ENCODE measurements at places on chromosomes 6 and 20.

GRCh38 chr6:86471791-86472190, 465.5 kb upstream of the HTR1E start:
- DNase-seq, result no peak

DNA sequence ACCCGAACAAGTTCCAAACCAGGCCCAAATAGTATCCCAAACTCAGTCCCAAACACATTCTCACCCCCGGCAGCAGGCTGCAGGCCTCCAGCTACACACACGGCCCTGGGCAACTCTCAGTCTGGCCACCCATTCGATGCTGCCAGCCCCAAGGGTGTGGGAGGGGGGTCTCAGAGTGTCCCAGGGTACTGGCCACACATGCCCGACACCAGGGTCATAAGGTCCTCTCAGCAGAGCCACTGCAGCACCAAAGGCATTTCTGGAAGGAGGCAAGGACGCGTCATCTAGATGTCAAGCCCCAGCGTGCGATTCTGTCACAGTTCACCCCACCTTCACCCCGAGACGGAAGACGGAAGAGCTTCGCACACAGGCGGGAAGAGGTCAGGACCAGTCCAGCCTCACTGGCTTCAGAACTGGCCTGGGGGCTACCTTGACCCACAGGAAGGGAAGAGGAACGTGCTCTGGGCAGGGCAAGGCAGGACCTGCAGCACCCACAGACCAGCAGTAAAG, 9.5 kb downstream of the MYL9 start:
- no peak for DNase-seq

GRCh38 chr20:56171087-56172012, 77.2 kb upstream of the MC3R start:
- DNase-seq, result peak; percentile 20

- no peak for DNase-seq
These were observed 96.9 kb downstream of the NFATC2 start for GRCh38 chr20:51445591-51445990.

- no peak for DNase-seq
These were observed 1.4 kb upstream of the ENPP3 start for GRCh38 chr6:131635384-131636340.

DNA sequence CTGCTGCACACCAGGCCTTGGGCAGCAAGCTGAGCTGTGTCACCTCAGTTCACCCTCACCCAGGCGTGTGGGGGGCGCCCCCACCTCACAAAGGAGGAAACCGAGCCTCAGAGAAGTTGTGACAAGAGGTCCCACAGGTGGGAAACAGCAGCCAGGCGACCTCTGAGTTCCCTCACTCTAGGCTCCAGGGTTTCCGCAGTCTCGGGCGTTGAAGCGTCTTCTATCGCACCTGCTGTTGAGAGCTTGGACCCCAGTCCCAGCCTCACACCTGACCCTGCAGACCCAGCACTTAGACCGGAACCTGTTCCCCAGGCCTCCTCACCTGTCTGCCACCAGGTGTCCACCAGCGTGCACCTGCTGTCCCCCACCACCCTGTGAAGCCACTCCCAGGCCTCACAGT, 22.3 kb upstream of the APMAP start:
- DNase-seq, result no peak

DNA sequence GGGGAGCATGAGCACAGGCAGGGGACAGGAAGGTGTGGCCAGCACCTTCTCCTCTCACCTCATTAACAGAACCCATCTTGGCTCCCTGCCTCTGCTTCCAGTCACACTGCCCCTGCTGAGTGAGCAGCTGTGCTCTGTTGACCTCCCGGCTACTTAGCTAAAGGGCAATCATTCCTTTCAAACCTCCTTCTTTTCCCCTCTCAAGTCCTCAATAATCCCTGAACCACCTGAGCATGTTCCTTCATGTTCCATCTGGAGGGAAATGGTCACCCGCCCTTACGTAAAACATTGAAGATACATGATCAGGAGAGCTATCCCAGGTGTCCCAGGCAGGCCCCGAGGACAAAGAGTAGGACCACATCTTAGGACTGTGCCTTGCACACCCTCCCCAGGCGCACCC, 21.7 kb upstream of the MRPS10 start:
- no peak for DNase-seq

DNA sequence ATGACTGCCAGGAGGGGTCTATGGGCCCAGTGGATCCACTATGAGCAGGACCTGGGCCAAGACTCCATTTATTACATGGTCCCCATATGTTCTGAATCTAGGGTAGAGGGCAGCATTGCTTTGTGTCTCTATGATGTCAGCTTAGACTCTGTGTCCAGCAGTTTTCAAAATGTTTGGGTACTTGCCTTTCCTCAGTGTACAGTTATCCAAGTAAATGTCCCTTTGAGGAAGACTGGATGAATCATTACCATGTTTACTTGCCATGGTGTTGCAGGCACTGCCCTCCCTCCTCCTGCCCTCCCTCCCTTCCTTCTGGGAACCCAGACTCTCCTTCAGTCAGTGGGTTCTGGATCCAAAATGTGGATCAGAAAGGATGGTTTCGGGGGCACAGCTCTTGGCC, 108.6 kb downstream of the NRN1 start:
- no peak for DNase-seq

- DNase-seq, result no peak
These were observed 34.5 kb downstream of the FGD2 start for GRCh38 chr6:37039958-37040357.

DNA sequence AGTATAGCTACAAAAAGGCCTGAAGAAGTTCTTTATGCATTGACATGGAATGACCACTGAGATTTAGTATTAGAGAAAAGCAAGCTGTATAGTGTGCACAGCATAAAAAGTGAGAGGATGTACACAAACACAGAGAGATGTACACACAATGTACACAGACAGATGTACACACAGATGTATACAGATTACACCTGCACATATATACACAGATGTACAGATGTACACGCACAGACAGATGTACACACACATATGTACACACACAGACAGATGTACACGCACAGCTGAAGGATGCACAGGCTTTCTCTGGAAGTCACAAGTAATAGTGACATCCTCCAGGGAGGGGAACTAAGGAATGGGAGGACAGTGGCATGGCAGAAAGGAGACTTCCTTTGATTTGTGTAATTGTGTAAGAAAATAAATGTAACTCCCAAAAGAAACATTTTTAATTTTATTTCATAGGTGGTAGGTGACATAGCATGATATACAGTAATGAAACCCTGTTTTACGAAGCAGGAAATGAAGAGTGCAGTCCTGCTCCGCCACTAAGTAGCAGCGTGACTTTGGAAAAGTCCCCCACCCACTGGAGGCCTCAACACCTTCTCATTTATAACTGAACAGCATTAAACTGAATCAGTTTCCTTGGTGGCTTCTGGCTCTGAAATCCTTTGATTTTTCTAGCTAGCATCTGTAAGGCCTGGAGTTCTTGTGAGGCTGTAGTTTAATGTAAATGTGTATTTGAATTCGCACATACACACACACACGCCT, 14.1 kb downstream of the NFATC2 start:
- no peak for DNase-seq

GRCh38 chr6:154370545-154370944, 13.9 kb upstream of the IPCEF1 start:
- peak; percentile 34 for DNase-seq

- DNase-seq, result no peak
These were observed 297 bp downstream of the POM121L2 start for GRCh38 chr6:27311806-27312145.

DNA sequence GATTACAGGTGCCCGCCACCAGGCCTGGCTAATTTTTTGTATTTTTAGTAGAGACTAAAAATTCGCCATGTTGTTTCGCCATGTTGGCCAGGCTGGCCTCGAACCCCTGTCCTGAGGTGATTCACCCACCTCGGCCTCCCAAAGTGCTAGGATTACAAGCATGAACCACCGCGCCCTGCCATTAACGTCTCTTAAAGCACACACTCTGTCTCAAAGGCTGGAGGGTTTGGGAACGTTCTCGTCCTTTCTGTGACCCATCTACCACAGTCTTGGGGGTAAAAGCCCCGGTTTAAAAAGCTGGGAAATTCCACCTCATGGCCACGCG, 57.8 kb upstream of the ARID1B start:
- DNase-seq, result no peak

DNA sequence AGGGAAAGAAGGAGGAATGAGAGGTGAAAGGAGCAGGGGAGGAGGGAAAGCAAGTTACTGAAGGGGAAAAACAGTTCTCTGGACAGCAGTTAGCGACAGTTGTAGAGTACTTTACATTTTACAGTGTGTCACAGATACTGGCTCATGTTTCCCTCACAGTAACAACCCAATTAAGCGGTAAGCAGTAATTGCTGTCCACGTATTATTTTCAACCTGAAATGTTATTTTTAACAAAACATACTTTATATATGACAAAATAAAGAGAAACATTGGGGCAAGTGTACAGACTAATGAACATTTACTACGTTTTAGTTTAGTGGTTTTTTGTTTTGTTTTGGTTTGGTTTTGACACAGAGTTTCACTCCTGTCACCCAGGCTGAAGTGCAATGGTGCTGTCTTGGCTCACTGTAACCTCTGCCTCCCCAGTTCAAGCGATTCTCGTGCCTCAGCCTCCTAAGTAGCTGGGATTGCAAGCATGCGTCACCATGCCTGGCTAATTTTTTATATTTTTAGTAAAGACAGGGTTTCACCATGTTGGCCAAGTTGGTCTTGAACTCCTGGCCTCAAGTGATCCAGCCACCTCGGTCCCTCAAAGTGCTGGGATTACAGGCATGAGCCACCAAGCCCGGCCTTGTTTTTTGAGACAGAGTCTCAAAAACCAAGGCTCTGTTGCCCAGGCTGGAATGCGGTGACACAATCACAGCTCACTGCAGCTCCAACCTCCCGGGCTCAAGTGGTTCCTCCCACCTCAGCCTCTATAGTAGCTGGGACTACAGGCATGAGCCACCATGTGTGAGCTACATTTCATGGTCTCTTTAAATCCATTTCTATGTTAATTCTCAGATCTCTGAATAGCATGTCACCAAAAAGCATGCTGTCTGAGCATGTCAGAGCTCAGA, 22.6 kb upstream of the BTN3A2 start:
- DNase-seq, result no peak

DNA sequence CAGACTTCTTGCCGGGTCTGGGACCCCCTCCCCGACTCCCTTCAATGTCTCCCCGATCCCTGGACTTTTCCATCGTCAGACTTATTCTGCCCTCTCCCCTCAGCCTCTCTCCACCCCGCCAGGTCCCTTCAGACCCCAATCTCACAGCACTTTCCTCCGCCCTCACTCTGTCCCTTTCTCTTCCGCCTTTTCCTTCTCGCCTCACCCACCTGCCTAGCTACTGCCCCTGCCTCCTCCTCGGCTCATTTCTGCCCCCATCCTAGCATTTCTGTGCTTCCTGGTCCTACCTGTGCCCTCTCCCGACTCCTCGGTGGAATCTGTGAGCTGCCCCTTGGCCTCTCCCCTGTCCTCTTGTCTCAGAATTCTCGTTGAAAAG, 616 bp downstream of the CHMP4B start:
- no peak for DNase-seq

- no peak for DNase-seq
These were observed 191.4 kb downstream of the CENPW start for GRCh38 chr6:126531286-126531685.

- no peak for DNase-seq
These were observed 40.7 kb downstream of the KCNK5 start for GRCh38 chr6:39188571-39188970.

GRCh38 chr20:35327074-35327976, 35.1 kb upstream of the FAM83C start:
- peak; percentile 83 for DNase-seq

GRCh38 chr6:33442283-33442682, 12.1 kb upstream of the ZBTB9 start:
- no peak for DNase-seq

- no peak for DNase-seq
These were observed 233.3 kb downstream of the SYNDIG1 start for GRCh38 chr20:24702501-24703283.

GRCh38 chr6:154732538-154733182, 556 bp upstream of the SCAF8 start:
- DNase-seq, result peak; percentile 53

GRCh38 chr6:144840619-144841018, 555.5 kb downstream of the UTRN start:
- DNase-seq, result no peak
